Heart left ventricle (tissue), 16 donors: ENCODE measurements at places on chromosomes 2 and 18. TPM values are rescaled to one million over a fixed set of nuclear protein-coding genes. Genes with fewer than 3 reads are reported as not detected.

DNA sequence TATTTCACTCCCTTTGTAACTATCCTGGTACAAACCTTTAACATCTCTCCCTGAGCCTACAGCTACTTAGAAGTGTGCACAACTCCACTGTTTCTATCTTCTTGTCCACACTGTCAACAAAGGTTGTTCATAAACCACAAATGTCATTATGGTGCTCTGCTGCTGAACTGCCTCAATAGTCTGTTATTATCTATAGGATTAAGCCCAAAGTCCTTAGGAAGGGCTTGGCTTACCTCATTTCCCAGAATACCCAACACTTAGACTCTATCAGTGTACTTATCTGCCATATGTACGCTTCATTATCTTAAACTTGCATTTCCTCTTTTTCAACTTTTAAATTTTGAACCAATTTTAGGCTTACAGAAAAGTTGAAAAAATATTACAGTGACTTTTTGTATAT is 94.2 kb downstream of the HNMT start:
- H3K36me3 ChIP-seq = no peaks in the 10 kb centered on the region
- H3K27ac ChIP-seq = no peak overlapping the region
- no peak for DNase-seq
- no peaks in the 10 kb centered on the region for H3K4me1 ChIP-seq
- no peaks in the 10 kb centered on the region for H3K27me3 ChIP-seq

GRCh38 chr18:47549021-47549540 is 297.6 kb upstream of the SKOR2 start:
- no peaks in the 10 kb centered on the region for H3K4me1 ChIP-seq
- no peak overlapping the region for H3K27ac ChIP-seq
- H3K27me3 ChIP-seq = peaks cover 3% of the 10 kb centered on the region

DNA sequence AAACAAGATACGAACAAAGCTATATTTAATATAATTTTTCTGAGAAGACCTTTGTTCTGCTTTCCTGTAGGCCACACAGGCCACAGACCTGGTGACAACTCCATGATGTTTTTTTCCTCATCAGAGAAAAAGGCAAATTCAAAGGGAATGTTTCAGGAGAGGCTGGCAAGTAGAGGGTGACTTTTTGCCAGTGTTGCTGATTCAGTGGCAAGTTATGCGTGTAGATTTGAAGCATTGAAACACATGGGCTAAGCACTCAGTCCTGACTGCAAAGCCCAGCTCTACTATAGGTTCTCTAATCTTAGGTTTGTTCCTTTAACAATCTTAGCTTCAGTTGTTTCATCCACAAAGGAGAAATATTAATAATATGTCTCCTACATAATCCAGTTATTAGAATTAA is 499.8 kb downstream of the SUCLG1 start:
- no peaks in the 10 kb centered on the region for H3K36me3 ChIP-seq
- DNase-seq = no peak
- H3K27me3 ChIP-seq = no peaks in the 10 kb centered on the region
- no peak overlapping the region for H3K4me3 ChIP-seq
- H3K27ac ChIP-seq = no peak overlapping the region
- no peaks in the 10 kb centered on the region for H3K4me1 ChIP-seq

DNA sequence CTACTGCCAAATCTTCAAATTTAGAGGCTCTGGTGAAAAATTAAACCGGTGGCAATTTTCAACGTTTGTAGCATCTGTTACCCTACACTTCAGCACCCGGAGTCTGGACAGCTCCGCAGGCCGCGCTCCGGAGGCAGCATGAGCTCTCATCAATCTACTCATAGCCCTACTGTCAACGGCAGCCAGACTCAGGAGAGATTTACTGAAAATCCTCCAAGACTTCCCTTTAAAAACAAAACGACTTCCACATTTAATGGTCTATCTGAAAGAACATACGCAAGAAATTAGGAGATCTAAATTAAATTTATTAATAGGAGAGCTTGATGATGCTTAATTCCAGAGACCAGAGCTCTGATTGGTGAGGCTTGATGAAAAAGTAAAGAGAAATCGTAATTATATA is 970 bp upstream of the ADCYAP1 start:
- H3K4me1 ChIP-seq = peaks cover 26% of the 10 kb centered on the region
- H3K27ac ChIP-seq = no peak overlapping the region
- H3K4me3 ChIP-seq = no peak overlapping the region
- H3K27me3 ChIP-seq = peaks cover 40% of the 10 kb centered on the region

GRCh38 chr18:68417166-68417799 is 297.6 kb downstream of the TMX3 start:
- H3K36me3 ChIP-seq = no peaks in the 10 kb centered on the region
- DNase-seq = no peak
- no peaks in the 10 kb centered on the region for H3K27me3 ChIP-seq
- H3K4me3 ChIP-seq = no peak overlapping the region

DNA sequence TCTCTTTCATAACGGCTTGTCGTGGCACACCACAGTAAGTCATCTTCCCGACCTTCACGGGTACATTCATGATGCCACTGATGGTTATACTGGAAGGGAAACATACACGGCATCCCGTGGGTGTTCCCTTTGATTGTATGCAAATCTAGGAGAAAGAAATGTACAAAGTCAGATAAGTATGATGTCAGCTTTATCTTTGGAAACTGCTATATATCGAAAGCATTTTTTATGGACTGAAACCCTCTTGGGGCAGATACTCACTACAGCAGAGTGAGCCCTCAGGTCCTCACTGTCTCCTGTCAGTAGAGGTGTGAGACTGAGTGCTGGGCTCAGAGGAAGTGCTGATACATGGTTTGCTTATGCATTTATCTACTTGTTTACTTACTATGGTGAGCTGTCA is 20.4 kb downstream of the PLA2R1 start:
- H3K36me3 ChIP-seq = no peaks in the 10 kb centered on the region
- no peaks in the 10 kb centered on the region for H3K4me1 ChIP-seq
- H3K27ac ChIP-seq = no peak overlapping the region
- no peaks in the 10 kb centered on the region for H3K27me3 ChIP-seq

DNA sequence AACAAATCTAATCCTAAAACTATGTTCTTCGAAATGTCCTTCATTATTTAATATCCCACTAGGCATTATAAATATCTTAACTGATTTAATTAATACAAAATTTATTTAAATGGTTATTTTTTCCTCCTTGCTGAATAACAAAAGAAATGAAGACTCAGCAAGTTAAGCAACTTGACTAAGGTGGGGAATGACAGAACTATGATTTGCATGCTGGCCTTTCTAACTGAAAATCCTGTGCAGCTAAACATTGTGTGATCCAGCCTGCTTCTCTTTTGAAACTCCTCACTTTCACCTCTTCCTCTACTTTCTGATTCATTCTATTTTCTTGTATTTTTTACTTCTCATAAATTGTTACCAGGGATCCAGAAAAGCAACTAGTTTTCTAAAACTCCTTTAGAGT is 132.0 kb downstream of the CALCRL start:
- H3K4me1 ChIP-seq = no peaks in the 10 kb centered on the region
- no peaks in the 10 kb centered on the region for H3K36me3 ChIP-seq
- no peak for DNase-seq
- no peak overlapping the region for H3K4me3 ChIP-seq
- no peak overlapping the region for H3K27ac ChIP-seq

GRCh38 chr2:161905389-161906046 is 168.5 kb downstream of the DPP4 start:
- no peaks in the 10 kb centered on the region for H3K4me1 ChIP-seq
- no peak overlapping the region for H3K4me3 ChIP-seq

DNA sequence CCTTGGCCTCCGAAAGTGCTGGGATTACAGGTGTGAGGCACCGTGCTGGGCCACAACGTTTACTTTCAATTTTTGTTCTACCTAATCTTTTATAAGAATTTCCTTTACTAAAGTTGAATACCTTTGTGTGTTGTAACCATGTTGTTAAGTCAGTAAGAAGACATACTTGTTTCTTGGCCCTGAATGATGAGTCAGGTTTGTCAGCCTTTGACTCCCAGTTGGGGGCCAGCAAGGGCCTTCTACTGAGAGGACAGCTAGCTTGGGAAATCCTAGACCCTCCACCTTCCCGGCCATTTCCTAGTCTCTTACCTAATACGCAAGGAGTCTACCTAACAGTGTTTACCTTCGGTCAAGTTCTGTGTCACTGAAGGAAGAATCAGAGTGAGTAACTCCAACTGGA is 22.7 kb downstream of the MTHFD2 start:
- H3K27ac ChIP-seq = no peak overlapping the region
- peaks cover 17% of the 10 kb centered on the region for H3K36me3 ChIP-seq
- no peak for DNase-seq
- H3K4me3 ChIP-seq = no peak overlapping the region
- H3K27me3 ChIP-seq = no peaks in the 10 kb centered on the region
- peaks cover 1% of the 10 kb centered on the region for H3K4me1 ChIP-seq

- H3K27ac ChIP-seq = no peak overlapping the region
- no peak overlapping the region for H3K4me3 ChIP-seq
- H3K36me3 ChIP-seq = peaks cover 15% of the 10 kb centered on the region
- no peaks in the 10 kb centered on the region for H3K27me3 ChIP-seq
- DNase-seq = no peak
Measured at GRCh38 chr2:23772684-23773083, 154.2 kb downstream of the ATAD2B start.

- H3K4me1 ChIP-seq = peaks cover 13% of the 10 kb centered on the region
- DNase-seq = peak; percentile 56
- no peak overlapping the region for H3K27ac ChIP-seq
- no peaks in the 10 kb centered on the region for H3K27me3 ChIP-seq
- no peak overlapping the region for H3K4me3 ChIP-seq
Measured at GRCh38 chr2:231297108-231297908, 98.2 kb upstream of the B3GNT7 start.

GRCh38 chr18:2096551-2096950 is 474.8 kb downstream of the METTL4 start:
- no peaks in the 10 kb centered on the region for H3K27me3 ChIP-seq
- H3K4me3 ChIP-seq = no peak overlapping the region
- no peaks in the 10 kb centered on the region for H3K36me3 ChIP-seq
- H3K4me1 ChIP-seq = no peaks in the 10 kb centered on the region
- no peak overlapping the region for H3K27ac ChIP-seq

DNA sequence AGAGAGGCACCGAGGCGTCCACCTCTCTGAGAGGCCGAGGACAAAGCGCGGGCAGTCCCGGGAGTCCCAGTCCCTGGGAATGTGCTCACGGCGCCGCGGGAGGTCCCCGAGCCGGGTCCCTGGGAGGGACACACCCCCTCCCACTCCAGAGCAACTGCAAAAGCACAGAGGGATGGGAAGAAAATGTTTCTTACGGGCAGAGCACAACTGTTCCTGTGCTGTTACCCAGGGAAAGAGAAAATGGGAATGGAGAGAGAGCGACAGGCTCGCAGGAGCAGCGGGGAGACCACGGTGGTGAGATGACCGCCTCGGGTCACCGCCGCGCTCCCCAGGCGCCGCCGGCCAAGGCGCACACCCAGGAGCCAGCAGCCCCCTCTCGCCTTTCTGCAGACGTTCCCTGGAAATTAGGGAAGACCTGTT is 1.2 kb upstream of the BCL11A start:
- DNase-seq = no peak
- peaks cover 66% of the 10 kb centered on the region for H3K4me1 ChIP-seq
- H3K4me3 ChIP-seq = peak overlapping the region; percentile 70
- peaks cover 17% of the 10 kb centered on the region for H3K27me3 ChIP-seq
- peak overlapping the region; percentile 31 for H3K27ac ChIP-seq

GRCh38 chr2:74887445-74887951 is 53.6 kb downstream of the HK2 start:
- no peak overlapping the region for H3K27ac ChIP-seq
- H3K4me3 ChIP-seq = no peak overlapping the region
- DNase-seq = no peak
- H3K27me3 ChIP-seq = no peaks in the 10 kb centered on the region

DNA sequence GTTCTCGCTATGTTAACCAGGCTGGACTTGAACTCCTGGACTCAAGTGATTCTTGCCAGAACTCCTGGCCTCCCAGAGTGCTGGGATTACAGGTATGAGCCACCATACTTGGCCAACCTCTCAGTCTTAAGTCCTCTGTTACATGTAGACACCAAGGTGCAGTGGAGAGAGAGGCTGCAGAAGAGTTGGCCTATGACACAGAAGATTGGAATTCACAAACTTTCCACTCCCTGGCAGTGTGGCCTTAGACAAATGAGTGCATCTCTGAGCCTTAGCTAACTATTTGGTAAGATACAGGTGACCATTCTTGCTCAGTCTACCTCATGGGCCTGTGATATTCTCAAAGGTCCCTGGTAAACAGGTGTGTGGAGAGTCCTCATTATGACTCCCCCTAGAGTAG is 159.7 kb downstream of the MYCN start:
- no peak for DNase-seq
- no peak overlapping the region for H3K27ac ChIP-seq
- no peaks in the 10 kb centered on the region for H3K4me1 ChIP-seq
- peaks cover 17% of the 10 kb centered on the region for H3K27me3 ChIP-seq

DNA sequence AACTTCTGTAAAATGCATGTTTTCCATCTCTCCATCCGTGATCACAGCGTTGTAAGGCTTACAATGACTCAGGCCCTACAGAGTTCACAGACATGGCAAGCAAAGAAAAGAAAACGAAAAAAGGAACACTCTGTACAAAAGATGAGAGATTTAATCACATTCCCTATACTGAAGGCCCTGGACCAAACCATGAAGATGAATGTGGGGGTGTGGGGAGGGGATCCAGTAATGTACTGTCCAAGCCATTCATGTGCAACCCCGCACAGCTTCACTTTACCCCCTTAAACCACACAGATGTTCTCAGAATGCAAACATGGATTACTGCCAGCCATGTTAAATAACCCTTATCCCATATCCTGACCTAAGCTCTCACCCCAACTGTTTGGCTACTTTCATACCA is 391.1 kb downstream of the NCKAP5 start:
- H3K4me1 ChIP-seq = no peaks in the 10 kb centered on the region
- no peak overlapping the region for H3K4me3 ChIP-seq
- no peaks in the 10 kb centered on the region for H3K27me3 ChIP-seq

GRCh38 chr2:188132385-188132784 is 159.3 kb upstream of the GULP1 start:
- H3K4me1 ChIP-seq = no peaks in the 10 kb centered on the region
- no peak overlapping the region for H3K27ac ChIP-seq
- no peak overlapping the region for H3K4me3 ChIP-seq
- H3K27me3 ChIP-seq = no peaks in the 10 kb centered on the region

DNA sequence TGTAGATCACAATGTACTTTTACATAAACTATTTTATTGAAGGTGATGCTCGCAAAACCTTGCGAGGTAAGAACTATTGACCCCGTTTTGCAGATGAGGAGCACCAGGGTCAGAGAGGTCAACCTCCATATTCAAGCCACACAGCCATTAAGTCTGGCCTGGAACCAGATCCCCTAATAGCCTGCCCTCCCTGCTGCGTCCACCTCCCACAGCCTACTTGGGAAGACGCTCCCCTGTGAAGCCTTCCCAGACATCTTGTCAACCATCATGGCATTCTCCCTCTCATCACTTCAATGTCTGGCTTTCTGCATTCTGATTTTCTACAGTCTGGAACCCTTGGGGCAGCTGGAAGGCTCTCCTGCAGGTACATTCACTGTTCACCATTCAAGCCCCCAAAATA is 101.0 kb downstream of the TTC32 start:
- no peak for DNase-seq
- H3K4me3 ChIP-seq = no peak overlapping the region
- no peak overlapping the region for H3K27ac ChIP-seq

- DNase-seq = no peak
- H3K27ac ChIP-seq = no peak overlapping the region
- no peaks in the 10 kb centered on the region for H3K36me3 ChIP-seq
- no peaks in the 10 kb centered on the region for H3K27me3 ChIP-seq
- H3K4me3 ChIP-seq = no peak overlapping the region
- no peaks in the 10 kb centered on the region for H3K4me1 ChIP-seq
Measured at GRCh38 chr2:146540271-146540932, 1304.4 kb upstream of the ACVR2A start.

Gene VAMP8
- 7.8 TPM for total RNA-seq

Gene PRKAG3
- not detected for total RNA-seq

Gene TRIM43B
- total RNA-seq = not detected

Gene MOCOS
- total RNA-seq = 0.43 TPM

Gene GREB1L
- total RNA-seq = 10.6 TPM

Gene CFAP65
- 0.04 TPM for total RNA-seq

Gene SLC19A3
- total RNA-seq = 14.0 TPM

Gene MAP3K19
- not detected for total RNA-seq

Gene TSPYL6
- not detected for total RNA-seq

Gene HSBP1L1
- total RNA-seq = 6.4 TPM
